ENCODE measurements at places on chromosomes 11 and 22.

DNA sequence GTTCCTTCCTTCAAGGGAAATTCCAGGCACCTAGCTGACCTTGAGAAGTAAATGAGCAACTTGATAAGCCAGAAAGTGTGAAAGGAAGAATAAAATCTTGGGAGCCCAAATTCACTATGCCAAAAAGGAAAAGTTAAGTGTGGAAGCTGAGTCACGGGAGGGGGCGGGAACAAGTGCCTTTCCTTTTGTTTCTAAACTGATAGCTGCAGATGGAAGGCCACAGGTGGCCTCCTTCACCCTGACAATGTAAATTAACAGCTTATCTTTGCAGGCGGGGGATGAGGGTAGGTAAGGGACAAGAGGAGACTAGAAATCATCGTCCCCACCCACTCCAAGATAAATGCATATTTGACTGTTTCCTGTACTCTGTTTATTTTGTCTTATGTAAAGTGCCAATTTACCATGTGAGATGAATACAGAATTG, 36.4 kb upstream of the TREH start:
- no peak for DNase-seq

DNA sequence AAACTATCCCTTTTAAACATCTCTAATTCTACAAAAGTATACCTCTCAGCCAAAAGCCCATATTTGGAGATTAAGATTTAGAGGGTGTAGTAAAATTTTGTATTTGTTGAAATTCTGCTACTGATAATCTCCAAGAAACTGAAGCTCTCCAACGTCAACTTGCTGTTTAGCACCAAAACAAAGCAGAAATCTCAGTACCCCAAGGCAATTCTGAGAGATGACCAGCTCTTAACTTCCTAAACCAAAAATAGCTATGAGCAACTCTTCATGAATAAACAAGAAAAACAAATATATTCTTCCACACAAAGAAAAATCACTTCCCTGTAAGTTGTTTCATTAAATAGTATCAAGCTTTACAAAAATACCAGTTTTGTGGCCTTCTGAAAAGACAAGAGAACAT, 13.3 kb downstream of the RRAS2 start:
- no peak for DNase-seq

DNA sequence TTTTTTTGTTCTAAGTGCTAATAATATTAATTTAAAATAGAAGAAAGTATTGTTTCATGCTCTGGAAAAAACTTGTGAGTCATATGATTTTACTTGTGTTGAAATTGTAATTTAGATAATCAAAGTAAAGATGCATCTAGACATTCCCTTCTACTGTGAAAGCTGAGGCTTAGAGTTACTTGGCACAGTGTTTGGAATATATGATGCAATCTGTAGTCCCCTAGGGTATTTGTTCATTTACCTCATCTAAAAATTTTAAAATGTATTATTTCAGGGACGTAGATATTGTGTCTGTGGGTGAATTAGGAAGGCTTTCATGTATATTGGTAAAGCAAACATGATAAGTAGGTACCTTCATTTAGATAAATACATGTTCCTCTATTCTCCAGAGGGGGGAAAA, 793.5 kb upstream of the CNTN5 start:
- DNase-seq: no peak

DNA sequence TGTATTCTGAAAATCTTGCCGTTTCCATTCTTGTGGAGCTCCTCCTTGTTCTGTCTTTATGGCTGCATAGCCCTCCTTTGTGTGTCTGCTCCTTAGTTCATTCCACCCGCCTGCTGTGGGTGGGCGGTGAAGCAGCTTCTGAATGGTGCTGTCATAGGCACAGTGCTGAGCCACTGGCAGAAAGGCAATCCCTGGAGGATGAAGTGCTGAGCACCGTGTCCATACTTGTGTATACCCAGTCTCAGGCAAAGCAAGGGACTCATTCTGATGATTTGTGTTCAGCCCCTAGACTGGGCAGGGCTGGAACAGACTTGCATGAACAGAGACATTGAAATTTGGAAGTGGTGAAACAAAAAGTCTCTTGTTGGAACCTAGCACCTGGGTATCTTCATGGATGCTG, 134.9 kb downstream of the MYO18B start:
- no peak for DNase-seq

DNA sequence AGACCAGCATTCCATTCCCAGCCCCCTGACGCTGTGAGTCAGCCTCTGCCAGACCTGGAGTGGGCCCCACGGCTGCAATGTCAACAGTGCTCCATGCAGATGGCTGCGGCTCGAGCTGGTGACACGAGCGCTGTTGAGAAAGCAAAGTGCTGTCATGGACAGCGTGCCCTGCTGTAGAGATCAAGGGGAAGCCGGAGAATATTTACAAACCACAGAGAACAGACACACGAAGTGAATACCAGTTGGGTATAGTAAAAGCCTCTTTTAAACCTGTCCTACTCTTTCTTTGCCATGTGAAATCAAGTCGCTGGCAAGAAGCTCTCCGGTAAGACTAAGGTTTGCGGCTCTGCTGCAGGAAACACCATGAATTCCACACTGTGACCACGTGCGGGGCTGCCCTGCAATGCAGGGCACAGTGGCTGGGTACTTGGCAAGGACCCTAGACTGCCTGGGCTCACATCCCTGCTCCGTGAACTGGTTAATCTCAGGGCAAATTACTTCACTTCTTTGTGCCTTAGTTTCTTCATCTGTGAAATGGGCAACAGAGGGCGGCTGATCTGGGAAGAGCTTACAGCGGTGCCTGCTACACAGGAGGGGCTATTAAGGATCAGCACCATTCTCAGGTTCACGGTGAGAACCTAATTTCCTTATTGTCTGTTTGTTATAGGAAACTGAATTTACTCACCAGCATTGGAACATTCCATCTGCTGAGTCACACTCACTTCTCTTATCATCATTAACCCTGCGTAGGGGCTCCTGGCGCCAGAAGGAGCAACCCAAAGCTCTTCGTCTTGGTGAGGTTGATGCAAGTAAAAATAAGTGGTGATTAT, 27.8 kb upstream of the ELFN2 start:
- peak; percentile 75 for DNase-seq

All from H4 (cell line).